ENCODE measurements at places on chromosomes 12 and 14.

DNA sequence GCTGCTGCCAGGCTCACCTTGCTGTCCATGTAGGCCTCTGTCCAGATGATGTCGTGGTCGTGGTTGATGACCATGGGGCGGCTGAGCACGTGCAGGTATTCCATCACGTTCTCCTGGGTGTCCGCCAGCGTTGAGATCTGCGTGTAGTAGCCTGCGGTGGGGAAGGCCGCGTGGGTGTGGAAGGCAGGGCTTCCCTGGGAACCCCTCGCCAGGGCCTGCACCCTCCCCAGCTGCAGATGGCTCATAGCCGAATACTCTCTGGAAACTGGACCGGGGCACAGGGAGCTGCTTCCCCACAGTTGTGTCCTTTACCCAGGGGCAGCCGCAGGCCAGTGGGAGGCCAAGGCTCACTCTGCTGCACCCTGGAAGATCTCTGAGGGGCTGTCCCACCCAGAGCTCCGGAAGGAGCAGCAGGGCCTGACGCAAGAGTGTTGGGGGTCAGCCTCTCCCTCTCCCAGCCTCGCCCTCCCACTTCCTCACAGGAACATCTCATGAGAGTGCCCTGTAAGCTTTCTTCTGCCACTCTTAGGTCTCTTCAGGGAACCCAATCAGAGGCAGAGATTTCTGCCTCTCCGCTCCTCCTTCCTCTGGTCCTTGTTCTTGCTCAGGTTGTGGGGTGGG, 35.5 kb downstream of the CACNA2D4 start:
- no peak for DNase-seq

DNA sequence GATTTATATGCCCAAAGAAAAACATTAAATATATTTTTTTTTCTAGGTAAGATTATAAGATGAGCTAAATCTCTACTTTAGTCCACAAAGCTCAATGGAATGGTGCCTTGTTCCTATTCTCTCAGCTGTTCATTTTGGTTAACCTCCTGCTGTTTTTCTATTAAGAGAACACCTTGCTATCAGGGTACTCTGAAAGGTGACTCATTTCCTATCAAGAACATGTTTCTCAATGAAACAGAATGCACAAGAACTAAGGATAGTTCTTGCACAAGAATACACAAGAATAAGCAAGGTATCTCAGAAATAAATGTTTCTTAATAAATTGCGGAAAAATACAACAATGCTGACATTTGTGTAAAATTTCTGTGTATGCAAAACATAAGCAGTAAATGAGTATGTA, 14.1 kb downstream of the ABCD2 start:
- DNase-seq: no peak

GRCh38 chr12:118055865-118056773, 4.9 kb downstream of the WSB2 start:
- DNase-seq: no peak

- DNase-seq: no peak
These were observed 31.7 kb upstream of the RASSF3 start for GRCh38 chr12:64578566-64578965.

DNA sequence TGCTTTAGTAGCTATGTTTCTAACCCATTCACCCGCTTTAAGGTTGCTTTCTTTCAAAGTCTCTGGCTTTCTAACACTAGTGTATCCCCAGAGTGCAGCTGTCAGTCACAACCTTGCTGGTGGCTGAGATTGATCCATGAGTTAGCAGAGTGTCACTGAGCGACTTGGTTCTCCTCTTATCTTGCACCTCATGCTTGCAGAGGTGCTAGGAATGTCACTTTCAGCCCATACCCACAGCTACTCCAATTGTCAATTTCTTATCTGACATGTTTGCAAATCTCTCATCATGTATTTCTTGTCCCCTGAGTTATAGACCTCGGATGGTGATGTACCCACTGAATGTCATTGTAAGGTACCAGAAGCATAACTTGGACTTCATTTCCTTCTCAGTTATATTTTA, 1110.2 kb downstream of the GALC start:
- no peak for DNase-seq

GRCh38 chr14:70779667-70780066, 29.6 kb downstream of the MAP3K9 start:
- no peak for DNase-seq

- no peak for DNase-seq
These were observed 17.2 kb upstream of the CACNA1C start for GRCh38 chr12:2035431-2036055.

DNA sequence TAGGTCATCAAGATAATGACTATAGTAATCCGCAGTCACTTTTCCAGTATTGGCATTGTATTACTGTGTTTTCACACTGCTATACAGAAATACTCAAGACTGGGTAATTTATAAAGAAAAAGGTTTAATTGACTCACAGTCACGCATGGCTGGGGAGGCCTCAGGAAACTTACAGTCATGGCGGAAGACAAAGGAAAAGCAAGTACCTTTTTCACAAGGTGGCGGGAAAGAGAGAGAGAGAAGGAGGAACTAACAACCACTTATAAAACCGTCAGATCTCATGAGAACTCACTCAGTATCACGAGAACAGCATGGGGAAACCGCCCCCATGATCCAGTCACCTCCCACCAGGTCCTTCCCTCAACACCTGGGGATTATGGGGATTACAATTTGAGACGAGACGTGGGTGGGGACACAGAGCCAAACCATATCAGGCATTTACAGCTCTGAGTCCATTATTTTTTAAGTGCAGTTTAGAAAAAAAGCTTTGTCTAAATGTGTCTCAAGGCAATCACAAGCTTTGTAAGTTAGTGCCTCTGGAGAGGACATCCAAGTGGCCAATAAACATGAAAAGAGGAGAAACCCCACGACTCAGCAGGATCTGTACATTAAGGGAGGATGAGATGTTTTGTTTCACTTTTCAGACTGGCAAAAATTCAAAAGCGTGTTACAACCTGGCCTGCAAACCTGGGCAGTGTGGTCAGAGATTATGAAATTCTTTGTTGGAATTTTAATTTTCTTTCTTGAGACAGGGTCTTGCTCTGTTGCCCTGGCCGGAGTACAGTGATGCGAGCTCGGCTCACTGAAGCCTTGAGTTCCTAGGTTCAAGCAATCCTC, 82.0 kb downstream of the DNAH10 start:
- DNase-seq: no peak

GRCh38 chr12:52828591-52829021, 5.5 kb downstream of the KRT79 start:
- no peak for DNase-seq

- DNase-seq: no peak
These were observed 982 bp downstream of the RBMS2 start for GRCh38 chr12:56522411-56523193.
